ENCODE measurements at places on chromosomes 13 and 19.

- no peak for DNase-seq
Measured at GRCh38 chr13:66809485-66809884, 420.7 kb downstream of the PCDH9 start.

GRCh38 chr19:6518145-6518911 lies 12.5 kb upstream of the TNFSF9 start:
- no peak for DNase-seq

- peak; percentile 91 for DNase-seq
Measured at GRCh38 chr19:54162241-54162805, 2.8 kb upstream of the LENG1 start.

- DNase-seq: no peak
Measured at GRCh38 chr13:41905600-41906254, 55.2 kb downstream of the VWA8 start.

GRCh38 chr19:58400316-58400915 lies 5.0 kb downstream of the RNF225 start:
- peak; percentile 36 for DNase-seq

DNA sequence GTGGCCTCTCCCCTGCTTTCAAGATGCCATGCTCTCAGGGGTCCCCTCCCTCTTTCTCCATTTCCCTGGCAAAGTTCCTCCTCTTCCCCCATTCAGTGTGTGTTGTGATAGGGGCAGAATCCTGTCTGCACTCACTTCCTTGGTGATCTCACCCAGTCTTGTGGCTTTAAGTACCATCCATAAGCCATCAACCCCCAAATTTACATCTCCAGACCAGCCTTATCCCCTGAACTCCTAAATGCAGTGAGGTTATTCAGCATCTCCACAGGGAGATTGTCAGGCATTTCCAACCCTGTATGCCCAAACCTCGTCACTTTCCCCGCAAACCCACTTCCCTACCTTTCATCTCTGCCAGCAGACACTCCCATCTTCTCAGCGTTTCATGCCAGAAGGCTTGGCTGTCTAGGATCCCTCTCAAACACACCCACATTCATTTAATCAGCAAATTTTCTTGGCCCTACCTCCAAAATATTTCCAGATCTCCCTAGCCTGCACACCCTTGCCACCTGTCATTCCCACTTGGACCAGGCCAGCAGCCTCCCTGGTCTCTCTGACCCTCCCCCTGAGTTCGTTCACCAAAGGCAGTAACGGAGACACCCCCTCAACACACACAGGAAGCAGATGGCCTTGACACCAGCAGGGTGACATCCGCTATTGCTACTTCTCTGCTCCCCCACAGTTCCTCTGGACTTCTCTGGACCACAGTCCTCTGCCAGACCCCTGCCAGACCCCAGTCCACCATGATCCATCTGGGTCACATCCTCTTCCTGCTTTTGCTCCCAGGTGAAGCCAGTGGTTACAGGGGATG lies at the start of gene HCST:
TSS of gene HCST (plus strand) at position 676 of the 808 bp plus-strand sequence. CDS start at position 741, 65 bp downstream.
- peak; percentile 45 for DNase-seq

- no peak for DNase-seq
Measured at GRCh38 chr13:32726374-32727037, 140.3 kb downstream of the PDS5B start.

DNA sequence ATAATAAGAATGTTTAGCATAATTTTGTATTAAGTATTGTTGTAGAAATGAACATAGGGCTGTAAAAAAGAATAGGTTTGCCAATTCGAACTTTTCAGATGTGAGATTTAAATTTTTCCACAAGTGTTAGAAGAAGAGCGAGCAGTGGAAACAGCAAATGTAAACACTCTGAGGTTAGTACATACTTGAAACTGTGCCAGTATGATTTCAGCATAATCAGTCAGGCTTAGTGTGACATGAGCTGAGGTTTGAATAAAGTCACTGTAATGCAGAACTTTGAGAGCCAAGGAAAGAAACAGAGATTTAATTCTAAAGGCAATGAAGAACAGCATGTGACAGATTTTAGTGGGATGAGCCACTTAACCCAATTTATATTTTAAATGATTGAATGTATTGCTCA lies 2166.4 kb downstream of the PCDH9 start:
- no peak for DNase-seq

- DNase-seq: no peak
Measured at GRCh38 chr13:83877651-83878355, 4.5 kb downstream of the SLITRK1 start.

GRCh38 chr13:97743938-97744337 lies 209.5 kb upstream of the IPO5 start:
- DNase-seq: no peak

DNA sequence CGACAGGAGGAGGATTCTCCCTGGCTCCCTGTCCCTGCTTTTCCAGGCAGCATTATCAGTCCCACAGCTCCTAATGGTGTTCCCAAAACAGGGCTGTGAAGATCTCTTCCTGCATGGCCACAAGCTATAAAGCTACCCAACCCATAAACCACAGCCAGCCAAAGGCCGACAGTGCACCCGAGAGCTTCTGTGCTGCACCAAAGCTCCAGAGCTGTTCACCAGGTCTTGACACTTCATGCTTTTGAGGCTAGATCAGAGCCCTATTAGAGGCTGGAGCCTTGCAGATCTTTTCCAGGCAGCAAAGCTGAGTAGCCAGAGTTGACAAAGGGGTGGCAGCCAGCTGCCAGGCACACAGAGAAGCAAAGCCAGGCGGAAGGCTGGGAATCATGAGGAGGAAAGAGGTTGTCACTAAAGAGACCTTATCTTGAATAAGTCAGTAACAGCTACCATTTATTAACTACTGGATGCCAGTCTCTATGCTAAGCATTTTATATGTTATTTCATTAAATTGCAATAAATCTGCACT lies 180.4 kb downstream of the KATNAL1 start:
- no peak for DNase-seq

- DNase-seq: no peak
Measured at GRCh38 chr19:42421591-42422031, 5.6 kb downstream of the LIPE start.

- no peak for DNase-seq
Measured at GRCh38 chr13:99968521-99969452, 2.8 kb downstream of the ZIC5 start.

GRCh38 chr19:757811-758668 lies 7.1 kb downstream of the MISP start:
- no peak for DNase-seq

- DNase-seq: no peak
Measured at GRCh38 chr13:51618626-51619025, 34.4 kb downstream of the WDFY2 start.

- DNase-seq: no peak
Measured at GRCh38 chr13:47251771-47252170, 354.9 kb upstream of the HTR2A start.

DNA sequence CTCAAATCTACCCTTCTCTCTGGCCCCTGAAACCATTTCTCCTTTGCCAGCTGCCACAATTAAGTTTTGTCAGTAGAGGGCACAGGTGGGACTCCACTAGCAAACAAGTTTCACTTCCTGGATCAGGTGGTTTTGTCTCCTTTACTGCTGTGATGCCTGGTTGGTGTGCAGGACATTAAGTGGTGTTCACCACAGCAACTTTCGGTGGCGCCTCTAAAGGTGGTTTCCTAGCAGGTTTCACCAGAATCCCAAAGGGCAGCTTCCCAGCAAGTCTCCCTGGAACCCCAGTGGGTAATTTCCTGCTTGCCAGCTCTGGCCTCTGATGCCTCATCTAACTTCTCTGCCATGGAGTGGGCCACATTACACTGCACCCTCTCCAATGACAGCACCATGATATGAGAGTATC lies 16.6 kb downstream of the MED4 start:
- no peak for DNase-seq

GRCh38 chr19:49442354-49442753 lies 1.0 kb upstream of the SLC17A7 start:
- DNase-seq: peak; percentile 57

DNA sequence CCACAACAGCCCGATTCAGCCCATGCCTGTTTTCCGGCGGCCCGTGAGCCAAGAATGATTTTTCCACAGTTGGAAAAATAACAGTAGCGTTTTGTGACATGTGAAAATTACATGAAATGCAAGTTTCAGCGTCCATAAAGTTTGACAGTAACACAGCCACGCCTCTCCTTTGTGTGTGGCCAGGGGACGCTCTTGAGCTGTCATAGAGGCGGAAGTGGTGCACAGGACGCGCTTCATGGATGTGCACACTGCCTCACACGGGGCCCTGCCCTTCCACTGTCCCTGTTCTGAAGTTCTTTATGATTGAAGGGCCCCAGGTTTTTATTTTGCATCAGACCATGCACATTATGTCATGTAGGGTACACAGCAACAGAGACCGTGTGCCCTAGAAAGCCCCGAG lies 12.4 kb upstream of the ELAVL1 start:
- peak; percentile 40 for DNase-seq

GRCh38 chr13:34129436-34129835 lies 311.5 kb downstream of the RFC3 start:
- DNase-seq: no peak

- no peak for DNase-seq
Measured at GRCh38 chr13:38255600-38255999, 94.1 kb upstream of the UFM1 start.

GRCh38 chr19:48926909-48927308 lies 6.6 kb upstream of the DHDH start:
- no peak for DNase-seq

GRCh38 chr13:66984241-66984640 lies 245.9 kb downstream of the PCDH9 start:
- DNase-seq: no peak

- DNase-seq: no peak
Measured at GRCh38 chr13:57470491-57470890, 161.1 kb upstream of the PCDH17 start.

GRCh38 chr19:48634424-48635262 lies 2.5 kb downstream of the DBP start:
- DNase-seq: peak; percentile 96

DNA sequence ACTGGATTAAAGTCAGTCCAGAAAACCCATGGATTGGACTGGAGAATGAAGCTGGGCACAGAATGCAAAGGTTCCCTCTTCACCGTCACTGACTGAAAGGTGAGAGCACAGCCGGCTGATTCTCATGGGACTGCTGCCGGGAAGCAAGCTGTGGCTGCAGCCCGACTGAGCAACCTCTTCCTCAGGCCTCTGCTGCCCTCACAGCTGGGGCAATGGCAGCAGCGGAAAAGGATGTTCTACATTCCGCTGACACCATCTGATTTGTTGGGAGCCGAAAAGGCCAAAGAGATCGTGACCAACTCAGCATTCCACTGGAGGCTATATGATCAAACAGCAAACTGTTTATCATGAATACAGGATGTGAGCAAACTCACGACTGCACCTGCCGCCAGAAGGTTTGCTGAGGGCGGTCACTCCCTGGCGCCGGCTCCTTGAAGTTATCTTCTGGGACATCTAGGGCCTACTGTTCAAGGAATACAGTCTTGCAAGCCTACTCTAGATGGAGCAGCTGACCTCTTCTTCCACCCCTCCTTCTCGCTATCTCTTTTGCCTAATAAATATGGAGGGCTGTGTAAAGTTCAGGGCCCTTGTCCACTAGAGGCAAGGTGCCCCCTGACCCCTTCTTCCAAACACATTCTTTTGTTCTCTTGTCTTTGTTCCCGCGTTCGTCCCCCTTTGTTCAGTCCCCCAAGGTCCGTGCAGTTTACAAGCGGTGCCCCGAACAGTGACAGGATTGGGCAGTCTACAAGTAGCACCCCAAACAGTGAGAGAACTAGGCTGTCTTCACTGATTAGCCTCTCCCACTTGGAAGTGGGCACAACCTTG lies 19.6 kb upstream of the SIGLEC6 start:
- DNase-seq: no peak

GRCh38 chr13:114135731-114136171 lies 3.3 kb upstream of the RASA3 start:
- no peak for DNase-seq

DNA sequence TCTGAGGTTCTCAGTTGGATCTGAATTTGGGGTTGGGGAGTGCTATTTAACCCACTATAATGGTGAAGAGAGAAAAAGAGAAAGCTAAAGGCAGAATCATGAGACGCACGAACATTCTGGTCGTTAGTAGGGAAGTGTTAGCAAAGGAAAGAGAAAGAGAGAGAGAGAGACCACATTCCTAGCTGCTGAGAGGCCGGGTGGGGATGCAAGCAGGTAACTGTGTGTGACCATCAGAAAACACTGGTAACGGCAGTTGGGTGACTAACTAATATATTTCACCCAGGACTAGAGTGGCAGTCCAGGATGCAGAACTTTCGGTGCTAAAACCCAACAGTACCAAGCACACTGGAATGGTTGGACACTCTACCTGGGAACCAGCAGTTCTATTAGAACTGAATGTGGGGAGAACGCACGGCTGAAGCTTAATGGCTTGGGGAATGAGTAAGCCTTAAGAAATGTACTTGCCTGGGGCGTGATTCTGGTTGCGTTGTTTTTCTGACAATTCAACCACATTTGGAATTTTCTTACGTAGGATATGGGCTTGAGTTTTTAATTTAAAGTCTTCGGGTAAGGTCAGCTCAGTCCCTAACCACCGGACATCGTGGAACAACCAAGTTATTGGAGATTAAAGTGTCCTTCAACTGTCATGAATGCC lies 130.2 kb downstream of the DNAJC15 start:
- DNase-seq: no peak

DNA sequence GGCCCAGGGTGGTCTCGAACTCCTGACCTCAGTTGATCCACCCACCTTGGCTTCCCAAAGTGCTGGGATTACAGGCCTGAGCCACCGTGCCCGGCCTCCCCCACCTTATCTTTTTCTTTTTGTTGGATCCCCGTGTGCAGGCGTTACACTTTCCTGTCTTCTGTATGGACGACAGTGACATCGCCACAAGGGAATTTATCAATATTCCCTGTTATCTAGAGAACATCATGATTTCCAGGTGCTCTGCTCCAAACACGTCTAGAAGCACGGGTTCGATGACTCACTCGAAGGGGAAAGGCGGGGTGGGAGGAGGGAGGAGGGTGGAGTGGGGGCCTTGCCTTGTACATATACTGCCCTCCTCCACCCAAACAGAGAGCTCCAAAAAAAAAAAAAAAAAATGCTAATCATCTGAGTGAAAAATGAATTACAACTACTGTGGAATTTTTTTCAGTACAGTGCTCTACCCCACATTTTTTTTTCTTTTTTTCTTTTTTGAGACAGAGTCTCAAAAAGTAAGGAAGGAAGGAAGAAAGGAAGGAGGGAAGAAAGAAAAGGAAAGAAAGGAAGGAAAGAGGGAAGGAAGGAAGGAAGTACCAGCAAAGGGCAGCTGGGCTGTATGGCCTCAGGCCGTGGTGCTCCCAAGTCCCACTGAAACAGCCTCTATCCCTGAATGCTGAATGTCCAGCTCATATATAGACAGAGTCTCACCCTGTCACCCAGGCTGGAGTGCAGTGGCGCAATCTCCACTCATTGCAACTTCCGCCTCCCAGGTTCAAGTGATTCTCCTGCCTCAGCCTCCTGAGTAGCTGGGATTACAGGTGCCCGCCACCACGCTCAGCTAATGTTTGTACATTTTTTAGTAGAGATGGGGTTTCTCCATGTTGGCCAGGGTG lies 36.8 kb downstream of the INSR start:
- no peak for DNase-seq

DNA sequence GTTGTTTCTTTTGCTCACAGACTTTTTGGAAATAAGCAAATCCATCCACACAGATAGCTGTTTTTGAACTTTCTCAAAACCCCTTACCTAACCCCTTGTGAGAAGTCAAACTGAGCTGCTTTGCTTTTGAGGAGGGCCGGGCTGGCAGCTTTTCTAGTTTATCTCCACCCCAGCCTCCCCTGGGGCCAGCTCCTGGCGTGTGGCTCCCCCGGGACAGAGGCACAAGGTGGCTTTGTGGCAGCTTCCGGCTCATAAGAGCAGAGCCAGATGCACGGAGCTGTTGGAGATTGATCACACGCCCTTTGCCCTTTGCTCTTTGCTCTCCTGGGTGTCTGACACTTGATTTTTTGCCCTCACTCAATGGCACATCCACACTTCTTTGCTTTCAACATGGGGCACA lies 24.9 kb upstream of the RNF113B start:
- no peak for DNase-seq

Measured in femur (tissue), 1 donor.